Osteocyte (in vitro differentiated cells): ENCODE measurements at places on chromosomes 11 and 22. TPM values are rescaled to one million over a fixed set of nuclear protein-coding genes. Genes with fewer than 3 reads are reported as not detected.

DNA sequence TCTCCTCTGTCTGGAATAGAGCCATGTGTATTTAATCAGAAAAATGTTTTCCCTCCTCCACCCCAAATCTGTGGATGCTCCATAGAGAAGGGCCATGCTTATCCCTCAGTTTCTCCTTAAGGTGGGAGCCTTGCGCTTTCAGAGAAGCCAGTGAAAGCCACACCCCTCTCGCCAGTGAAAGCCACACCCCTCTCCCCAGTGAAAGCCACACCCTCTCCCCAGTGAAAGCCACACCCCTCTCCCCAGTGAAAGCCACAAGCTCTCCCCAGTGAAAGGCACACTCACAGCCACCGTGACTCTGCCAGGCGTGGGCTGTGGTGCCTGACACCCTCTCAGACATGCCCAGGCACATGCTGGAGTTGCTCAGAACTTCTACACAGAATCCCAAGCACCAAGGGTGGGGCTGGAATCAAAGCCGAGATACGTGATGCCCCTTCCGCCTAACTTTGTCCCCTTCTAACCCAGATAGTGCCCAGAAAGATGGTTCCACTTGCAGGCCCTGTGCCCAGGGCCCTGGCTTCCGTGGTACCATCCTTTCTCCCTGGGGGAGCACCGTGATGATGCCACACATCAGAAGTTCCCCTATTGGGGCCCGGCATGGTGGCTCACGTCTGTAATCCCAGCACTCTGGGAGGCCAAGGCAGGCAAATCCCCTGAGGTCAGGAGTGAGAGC is 16.5 kb upstream of the PRR5 start:
- H3K27me3 ChIP-seq, result peaks cover 2% of the 10 kb centered on the region
- no peak for DNase-seq
- H3K4me1 ChIP-seq, result peaks cover 14% of the 10 kb centered on the region

GRCh38 chr11:462107-462890 is 12.2 kb downstream of the PTDSS2 start:
- H3K27me3 ChIP-seq, result no peaks in the 10 kb centered on the region
- peaks cover 10% of the 10 kb centered on the region for H3K36me3 ChIP-seq
- no peak overlapping the region for H3K27ac ChIP-seq
- DNase-seq, result no peak
- H3K4me1 ChIP-seq, result peaks cover 3% of the 10 kb centered on the region

- H3K4me1 ChIP-seq, result peaks cover 21% of the 10 kb centered on the region
- no peak overlapping the region for H3K27ac ChIP-seq
- peaks cover 3% of the 10 kb centered on the region for H3K36me3 ChIP-seq
- DNase-seq, result no peak
- H3K4me3 ChIP-seq, result no peak overlapping the region
Observed at GRCh38 chr22:28903729-28904128, 20.4 kb downstream of the ZNRF3 start.

DNA sequence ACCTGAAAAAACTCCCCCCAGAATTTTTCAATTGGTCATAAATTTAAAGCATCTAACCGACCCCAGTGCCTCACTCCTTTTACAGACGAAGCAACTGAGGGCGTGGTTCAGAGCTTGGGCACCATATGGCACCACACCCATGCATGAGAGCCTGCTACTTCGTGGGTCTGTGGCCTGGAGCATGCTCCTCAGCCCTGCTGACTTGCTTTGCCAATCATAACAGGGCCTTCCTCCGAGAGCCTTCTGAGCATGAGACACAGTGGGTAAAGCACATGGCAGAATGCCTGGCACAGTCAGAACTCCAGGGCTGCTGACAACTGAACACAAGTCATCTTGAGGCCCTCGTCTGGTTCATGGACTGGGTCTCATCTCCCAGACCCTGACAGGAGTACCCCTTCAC is 33.3 kb downstream of the HIRA start:
- H3K27ac ChIP-seq, result no peak overlapping the region
- H3K4me3 ChIP-seq, result no peak overlapping the region
- H3K4me1 ChIP-seq, result no peaks in the 10 kb centered on the region
- DNase-seq, result no peak
- no peaks in the 10 kb centered on the region for H3K27me3 ChIP-seq

DNA sequence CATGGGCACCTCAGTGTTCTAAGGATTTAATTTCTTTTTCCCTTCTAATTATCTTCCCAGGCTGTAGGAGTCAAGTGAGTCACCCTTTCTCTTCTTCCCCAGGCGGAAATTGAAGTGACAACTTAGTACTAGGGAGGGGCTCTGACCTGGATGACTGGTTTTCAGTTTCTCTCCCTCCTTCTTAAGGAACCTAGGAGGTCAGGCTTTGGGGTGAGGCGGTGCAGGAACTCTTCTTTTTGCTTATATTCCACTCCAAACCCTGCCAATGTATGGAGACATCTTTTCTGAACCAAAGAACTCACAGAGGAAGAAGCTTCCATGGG is 12.6 kb downstream of the ZDHHC5 start:
- H3K27me3 ChIP-seq, result no peaks in the 10 kb centered on the region
- no peak overlapping the region for H3K4me3 ChIP-seq
- no peak for DNase-seq
- H3K4me1 ChIP-seq, result peaks cover 5% of the 10 kb centered on the region

GRCh38 chr22:25668437-25668836 is 73.6 kb upstream of the MYO18B start:
- no peak overlapping the region for H3K4me3 ChIP-seq
- H3K27me3 ChIP-seq, result no peaks in the 10 kb centered on the region
- H3K4me1 ChIP-seq, result no peaks in the 10 kb centered on the region
- no peaks in the 10 kb centered on the region for H3K36me3 ChIP-seq
- no peak overlapping the region for H3K27ac ChIP-seq
- no peak for DNase-seq

GRCh38 chr11:10694486-10695239 is 1.1 kb upstream of the IRAG1 start:
- no peak overlapping the region for H3K4me3 ChIP-seq
- H3K4me1 ChIP-seq, result peaks cover 44% of the 10 kb centered on the region
- H3K36me3 ChIP-seq, result peaks cover 3% of the 10 kb centered on the region
- DNase-seq, result no peak
- H3K27me3 ChIP-seq, result no peaks in the 10 kb centered on the region
- peak overlapping the region; percentile 91 for H3K27ac ChIP-seq

PNPLA3 gene
- total RNA-seq, result 1.2 and 3.0 TPM in 2 replicates

SYVN1 gene
- total RNA-seq, result 53.6 and 57.1 TPM in 2 replicates

MAP6 gene
- total RNA-seq, result 2.3 and 3.0 TPM in 2 replicates

FOSL1 gene
- total RNA-seq, result 37.2 and 38.0 TPM in 2 replicates

NKAPD1 gene
- total RNA-seq, result 23.1 and 24.6 TPM in 2 replicates

TMEM132A gene
- total RNA-seq, result 113 and 118 TPM in 2 replicates
